ENCODE measurements at places on chromosomes 6 and 20.

DNA sequence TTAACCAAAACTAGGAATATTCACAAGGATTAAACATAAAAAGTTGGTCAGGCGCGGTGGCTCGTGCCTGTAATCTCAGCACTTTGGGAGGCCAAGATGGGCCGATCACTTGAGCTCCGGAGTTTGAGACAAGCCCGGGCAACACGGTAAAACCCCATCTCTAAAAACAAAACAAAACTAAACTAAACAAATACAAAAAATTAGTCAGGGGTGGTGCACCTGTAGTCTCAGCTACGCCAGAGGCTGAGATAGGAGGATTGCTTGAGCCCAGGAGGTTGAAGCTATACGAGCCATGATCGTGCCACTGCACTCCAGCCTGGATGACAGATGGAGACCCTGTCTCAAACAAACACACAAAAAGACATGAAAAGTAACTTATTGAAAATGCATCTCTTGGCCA, 3.2 kb downstream of the PSORS1C2 start:
- DNase-seq: no peak

- DNase-seq: no peak
Measured at GRCh38 chr6:87075168-87075567, 19.7 kb downstream of the CGA start.

DNA sequence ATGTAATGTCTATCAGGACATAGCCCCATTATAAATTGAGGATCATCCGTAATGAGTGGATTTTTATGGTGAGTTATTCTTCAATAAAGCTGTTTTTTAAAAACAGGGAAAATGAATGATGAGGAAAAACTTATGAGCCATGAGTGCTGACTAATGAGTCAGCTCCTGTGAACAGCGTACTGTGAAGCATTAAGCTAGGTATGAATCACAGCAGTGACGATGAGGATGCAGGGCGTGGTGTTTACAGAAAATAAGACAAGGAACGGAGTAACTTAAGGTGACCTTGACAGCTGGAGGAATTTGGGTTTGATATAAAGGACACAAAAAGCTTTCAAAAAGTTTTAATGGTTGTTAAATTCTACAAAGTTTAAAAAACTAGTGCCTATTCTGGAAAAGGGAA, 96.3 kb downstream of the FOXF2 start:
- no peak for DNase-seq

- no peak for DNase-seq
Measured at GRCh38 chr6:20333721-20334269, 67.9 kb upstream of the E2F3 start.

GRCh38 chr6:4714961-4715501, 61.2 kb upstream of the CDYL start:
- no peak for DNase-seq

DNA sequence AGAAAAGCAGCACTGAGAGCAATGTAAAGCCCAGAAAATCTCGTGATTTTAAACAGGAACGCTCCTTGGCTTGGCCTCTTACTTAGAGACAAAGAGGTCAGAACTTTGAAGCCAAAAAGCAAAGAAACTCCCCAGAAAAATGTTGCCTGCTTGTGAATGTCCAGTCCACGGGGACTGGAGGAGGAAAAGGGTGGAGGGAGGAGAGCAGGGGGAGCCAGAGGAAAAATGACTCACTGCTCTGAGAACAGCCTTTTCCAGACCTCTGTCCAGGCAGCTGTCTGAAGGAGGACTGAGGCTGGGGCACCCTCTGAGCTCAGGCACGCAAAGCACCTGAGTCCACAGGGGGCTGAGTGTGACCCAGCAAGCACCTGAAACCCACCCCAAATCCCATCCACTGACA, 64.7 kb downstream of the TRAM2 start:
- DNase-seq: no peak

Data from NCI-H774 (cell line).